ENCODE measurements at places on chromosomes 6 and 20.

DNA sequence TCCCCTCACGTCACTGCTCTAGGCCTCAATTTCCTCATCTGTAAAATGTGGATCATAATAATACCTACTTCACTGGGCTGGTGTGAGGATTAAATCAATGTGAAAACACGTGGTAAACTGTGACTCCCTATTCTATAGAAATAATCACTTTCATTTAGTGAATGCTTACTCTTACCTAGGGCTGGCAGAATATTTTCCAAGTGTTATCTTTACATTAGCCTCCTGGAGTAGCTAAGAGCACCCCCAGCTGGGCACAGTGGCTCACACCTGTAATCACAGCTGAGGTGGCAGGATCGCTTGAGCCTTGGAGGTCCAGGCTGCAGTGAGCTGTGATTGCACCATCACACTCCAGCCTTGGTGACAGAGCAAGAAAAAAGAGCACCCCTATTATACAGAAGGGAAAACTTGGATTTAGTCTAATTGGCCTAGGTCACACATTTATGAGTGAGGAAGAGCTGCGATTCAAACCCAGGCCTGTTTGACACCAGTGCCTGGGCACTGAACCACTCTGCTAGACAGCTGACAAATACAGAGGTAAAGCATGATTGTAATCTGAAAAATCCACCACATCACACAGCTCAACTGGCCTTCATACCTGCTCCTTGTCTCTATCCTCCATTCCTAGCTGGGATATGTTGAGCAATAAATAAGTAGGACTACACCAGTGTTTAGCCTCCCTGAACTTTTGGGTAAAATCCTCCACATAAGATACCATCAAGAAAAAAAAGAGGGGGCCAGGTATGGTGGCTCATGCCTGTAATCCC, 1.4 kb upstream of the SNTA1 start:
- DNase-seq = no peak

DNA sequence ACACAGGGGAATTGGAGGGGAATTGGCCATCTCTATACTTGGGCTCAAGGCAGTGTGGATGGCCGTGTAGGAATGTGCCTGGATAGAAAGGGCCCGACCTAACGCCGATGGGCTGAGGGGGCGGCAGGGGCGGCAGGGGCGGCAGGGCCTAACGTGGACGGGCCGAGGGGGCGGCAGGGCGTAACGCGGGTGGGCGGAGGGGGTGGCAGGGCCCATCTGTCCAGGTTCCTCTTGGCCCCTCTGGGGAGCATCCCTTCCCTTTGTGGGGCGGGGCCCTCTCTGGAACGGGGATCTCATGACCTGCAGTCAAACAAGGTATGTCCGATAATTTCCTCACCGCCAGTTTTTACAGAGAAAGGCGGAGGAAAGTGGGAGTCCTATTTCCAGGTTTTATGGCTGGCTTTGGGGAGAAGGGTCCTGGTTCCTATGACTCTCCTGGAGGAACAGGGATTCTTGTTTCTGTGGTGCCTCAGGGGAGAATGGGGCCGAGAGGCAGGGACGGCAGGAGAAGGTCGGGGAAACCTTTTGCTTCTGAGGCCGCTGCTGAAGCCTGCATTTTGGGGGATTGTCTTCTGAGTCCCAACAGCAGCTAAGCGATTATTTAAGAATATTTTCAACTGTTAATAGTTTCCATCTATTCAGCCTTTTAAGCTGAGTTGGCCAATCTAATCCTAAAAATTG, 100.8 kb upstream of the FRMD1 start:
- no peak for DNase-seq

GRCh38 chr6:109006818-109007217, 87.8 kb downstream of the SESN1 start:
- DNase-seq = no peak

DNA sequence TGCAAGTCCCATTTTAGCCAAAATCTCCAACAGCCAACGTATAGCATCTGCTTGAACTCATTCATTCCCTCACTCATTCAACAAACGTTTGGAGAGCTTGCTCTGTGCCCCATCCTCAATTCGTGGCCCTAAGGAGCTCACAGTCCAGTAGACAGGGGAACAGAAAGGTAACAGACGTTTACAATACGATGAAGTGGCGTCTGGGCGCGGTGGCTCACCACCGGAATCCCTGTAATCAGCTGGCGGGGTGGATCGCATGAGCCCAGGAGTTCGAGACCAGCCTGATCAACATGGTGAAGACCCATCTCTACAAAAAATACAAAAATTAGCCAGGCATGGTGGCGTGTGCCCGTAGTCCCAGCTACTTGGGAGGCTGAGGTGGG, 790 bp upstream of the E2F1 start:
- DNase-seq = no peak

- no peak for DNase-seq
These were observed 41.8 kb upstream of the FUT9 start for GRCh38 chr6:95973976-95974375.

- no peak for DNase-seq
These were observed 20.4 kb upstream of the NOTCH4 start for GRCh38 chr6:32244270-32244669.

DNA sequence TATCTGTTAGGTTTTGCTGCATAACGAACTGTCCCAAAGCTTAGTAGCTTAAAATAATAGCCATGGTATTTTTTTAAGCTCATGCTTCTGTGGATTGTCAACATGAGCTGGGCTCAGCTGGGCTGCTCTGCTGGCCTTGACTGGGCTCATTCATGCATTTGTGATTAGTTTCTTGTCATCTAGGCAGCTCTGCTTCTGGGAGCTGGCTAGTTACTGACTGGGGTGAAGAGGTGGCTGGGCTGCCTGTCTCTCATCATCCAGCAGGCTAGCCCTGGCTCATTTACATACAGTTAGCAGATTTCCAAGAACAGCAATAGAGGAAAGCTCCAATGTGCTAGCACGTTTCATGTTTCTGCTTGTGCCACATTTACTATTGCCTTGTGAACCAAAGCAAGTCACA, 165.1 kb upstream of the PCSK2 start:
- DNase-seq = no peak

DNA sequence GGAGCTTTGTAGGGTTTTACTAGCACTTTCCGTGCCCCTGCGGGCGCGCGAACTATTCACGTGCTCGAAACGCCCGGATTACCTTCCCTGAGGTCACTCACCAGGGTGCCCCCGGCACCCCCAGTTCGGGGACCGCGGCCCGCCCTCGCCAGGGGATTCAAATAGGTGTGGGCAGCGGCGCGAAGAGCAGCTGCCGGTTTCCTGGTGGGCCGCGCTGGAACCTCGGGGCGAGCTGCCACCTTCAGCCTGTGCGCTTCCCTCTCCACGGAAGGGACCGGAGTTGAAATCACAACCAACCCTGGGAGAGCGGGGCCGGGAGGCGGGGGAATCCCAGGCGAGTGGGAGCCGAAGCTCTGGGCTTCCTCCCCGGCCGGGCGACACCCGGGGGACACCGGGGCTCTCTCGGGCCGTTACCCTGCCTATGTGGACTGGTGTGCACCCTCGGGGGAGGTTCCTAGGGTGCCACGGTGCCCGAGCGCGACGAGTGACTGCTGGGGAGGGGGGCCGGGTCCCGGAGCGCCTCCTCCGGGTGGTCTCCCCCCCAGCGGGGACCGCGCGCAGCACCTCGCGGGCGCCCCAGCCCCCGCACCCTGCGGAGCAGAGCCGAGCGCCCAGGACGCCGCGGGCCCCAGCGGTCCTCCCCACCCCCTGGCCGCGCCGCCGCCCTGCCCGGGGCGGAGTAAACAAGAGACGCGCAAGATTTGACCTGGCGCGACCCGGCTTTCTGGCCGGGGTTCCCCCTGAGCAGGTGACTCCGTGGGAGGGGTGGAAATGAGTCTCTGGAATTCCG, 2.1 kb upstream of the HIVEP2 start:
- DNase-seq = peak; percentile 60

DNA sequence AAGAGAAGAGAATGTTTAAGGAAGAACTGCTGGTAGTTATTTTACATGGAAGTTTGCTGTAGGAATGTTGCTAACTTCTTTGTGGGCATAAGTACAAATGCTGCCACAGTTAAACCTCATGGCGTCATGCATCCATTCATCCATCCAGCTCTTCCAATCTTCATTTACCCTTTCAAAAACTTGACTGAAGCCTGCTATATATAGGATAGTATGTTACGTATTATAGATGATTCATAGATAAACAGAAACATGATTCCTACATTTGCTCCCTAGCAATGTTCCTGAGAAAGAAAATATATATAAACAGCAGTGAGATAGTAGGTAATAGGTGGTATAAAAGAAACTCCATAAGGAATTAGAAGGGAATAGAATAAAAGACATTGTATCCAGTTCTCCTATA, 93.7 kb downstream of the NDUFAF5 start:
- DNase-seq = no peak

- no peak for DNase-seq
These were observed 24.4 kb upstream of the TMEM217 start for GRCh38 chr6:37282371-37282770.

- DNase-seq = no peak
These were observed 15.1 kb downstream of the MYBL2 start for GRCh38 chr20:43681991-43682410.

DNA sequence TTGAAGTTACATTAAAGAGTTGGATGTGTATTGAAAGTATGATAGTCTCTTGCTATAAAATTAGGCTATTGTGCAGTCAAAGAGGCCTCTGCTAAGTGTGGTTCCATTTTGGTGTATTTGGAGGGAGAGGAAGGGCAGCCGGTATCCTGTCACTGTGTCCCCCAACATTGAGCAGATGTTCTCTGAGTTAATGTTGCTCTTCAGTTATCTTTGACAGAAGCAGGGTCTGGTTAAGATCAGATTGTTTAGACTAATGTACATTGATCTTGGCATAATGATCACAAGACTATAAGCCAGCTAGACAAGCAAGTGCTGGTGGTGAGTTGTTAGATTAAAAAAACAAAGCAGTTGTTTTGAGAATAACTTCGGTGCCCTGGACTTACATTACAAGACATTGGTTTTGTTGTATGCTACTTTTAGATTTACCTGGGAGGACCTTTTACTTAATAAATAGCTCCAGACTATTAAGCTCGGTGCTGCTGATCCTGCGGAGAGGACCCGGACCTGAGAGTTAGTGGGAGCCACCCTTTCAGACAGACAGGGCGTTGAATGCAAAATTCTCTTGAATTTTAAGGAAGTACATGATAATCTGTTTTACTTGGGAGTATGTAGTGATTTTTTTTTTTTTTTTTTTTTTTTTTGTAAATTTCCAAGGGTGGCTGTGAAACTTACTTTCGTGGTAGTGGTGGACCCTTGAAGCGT, 97.8 kb downstream of the JARID2 start:
- DNase-seq = no peak

GRCh38 chr6:30066082-30066481, 916 bp upstream of the PPP1R11 start:
- DNase-seq = no peak

DNA sequence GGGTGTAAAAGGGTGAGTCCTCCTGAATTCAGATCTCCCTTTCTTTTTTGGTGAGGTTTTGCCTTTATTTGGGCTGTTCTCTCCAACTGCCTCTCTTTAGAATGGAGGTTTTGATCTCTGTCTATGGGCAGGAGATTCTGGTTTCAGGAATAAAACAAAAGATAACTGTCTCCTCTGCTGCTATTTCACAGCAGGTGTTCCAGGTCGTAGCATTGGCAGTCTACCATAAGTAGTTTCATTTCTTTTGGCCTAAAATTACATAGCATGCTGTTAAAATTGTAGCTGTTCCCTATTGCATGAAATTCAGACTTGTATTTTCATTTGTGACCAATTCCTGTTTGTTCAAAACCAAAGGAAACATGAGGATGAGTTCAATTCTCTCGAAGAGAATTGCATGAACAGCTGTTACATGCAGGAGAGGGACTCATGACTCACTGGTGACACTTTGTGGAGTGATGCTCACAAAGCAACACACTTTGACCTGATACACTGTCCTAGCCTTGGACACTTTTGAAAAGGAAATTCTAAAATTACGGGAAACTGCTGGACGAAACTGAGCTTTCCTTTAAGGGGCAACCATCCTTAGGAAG, 76.8 kb upstream of the SIRPG start:
- DNase-seq = no peak

DNA sequence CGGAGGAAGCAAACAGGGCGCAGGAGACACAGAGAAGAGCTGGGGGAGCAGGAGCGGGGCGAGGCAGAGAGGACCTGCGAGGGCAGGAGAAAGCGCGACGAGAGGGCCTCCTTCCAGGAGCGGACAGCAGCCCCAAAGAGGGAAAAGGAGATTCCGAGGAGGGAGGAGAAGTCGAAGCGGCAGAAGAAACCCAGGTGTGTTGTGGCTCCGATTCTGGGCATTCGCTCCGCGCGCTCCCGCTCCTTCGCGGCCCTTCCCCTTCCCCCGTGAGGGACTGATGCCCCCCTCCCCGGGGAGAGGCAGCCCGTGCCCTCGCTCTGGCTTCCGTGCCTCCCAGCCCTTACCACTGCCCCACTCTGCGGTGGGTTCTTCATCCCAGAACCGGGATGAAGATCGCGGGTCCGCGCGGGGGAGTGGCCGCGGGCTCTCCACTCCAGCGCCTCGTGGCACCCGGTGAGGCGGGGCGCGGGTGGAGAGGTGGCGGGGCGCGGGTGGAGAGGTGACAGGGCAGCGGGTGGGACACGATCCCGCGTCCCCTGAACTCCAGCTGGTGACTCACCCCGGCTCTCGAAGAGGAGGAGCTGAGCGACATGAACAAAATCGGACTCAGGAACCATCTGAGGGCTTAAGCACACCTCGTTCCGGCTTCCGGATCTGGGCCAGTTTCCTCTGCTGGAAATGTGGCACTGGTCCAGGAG, 22.4 kb downstream of the TMC2 start:
- no peak for DNase-seq

- no peak for DNase-seq
These were observed 63.0 kb upstream of the EYA2 start for GRCh38 chr20:46831633-46832011.

DNA sequence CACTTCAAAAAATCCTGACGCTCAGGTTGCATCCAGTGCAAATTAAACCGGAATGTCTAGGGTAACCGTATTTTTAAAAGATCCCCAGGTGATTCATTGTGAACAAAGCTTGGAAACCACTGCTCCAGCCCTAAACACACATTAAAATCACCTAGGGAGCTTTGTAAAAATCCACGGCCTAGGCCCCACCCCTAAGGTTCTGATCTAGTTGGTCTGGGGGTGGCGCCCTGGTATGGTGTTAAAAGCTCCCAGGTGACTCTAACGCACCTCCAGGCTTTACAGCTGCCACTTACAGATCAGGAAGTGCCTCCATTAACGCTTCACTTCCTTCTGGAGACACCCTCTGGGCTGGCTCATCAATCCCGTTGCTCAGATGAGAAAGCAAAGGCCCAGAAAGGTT, 92.2 kb downstream of the GRM4 start:
- no peak for DNase-seq

- no peak for DNase-seq
These were observed 8.4 kb upstream of the STK35 start for GRCh38 chr20:2093159-2093781.

DNA sequence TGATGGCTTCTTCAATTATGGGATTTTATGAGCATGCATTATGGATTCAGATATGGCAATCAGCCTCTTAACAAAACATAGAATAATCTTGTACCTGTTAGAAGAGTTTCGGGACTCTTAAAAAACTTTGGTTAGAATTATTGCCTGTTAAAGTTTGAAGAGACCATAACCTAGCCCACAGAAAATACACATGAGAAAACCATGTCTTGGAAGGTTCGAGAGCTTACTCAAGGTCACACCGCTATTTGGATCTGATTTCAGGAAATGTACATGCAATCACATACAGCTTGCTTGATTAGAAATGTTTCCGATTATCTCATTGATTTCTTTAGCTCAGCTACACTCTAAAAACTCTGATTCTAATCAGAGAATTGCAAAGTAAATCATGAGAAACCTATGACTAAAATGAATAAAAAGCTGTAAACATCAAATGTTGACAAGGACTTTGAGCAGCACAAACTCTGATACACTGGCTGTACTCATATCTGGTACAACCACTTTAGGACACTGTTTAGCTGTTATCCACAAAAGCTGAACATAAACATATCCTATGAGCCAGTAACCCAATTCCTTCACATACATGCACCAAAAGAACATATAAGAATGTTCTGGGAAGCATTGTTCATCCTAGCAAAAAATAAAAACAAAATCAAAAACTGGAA, 16.3 kb downstream of the STX7 start:
- no peak for DNase-seq

Data from activated naive CD4-positive, alpha-beta T cell (primary cell).